ENCODE measurements at places on chromosomes 4 and X. TPM values are rescaled to one million over a fixed set of nuclear protein-coding genes. Genes with fewer than 3 reads are reported as not detected.

The GPR82 gene
- not detected for total RNA-seq

The KIF4A gene
- total RNA-seq: 29.9 TPM

The ADAM29 gene
- not detected for total RNA-seq

The STATH gene
- not detected for total RNA-seq

Data from A375 (cell line).